ENCODE measurements at places on chromosomes 7 and 10. TPM values are rescaled to one million over a fixed set of nuclear protein-coding genes. Genes with fewer than 3 reads are reported as not detected.

- no peak for DNase-seq
These were observed 87.6 kb upstream of the ATP6V0A4 start for GRCh38 chr7:138885383-138886147.

- DNase-seq: no peak
These were observed 25.2 kb downstream of the ASZ1 start for GRCh38 chr7:117402109-117402508.

DNA sequence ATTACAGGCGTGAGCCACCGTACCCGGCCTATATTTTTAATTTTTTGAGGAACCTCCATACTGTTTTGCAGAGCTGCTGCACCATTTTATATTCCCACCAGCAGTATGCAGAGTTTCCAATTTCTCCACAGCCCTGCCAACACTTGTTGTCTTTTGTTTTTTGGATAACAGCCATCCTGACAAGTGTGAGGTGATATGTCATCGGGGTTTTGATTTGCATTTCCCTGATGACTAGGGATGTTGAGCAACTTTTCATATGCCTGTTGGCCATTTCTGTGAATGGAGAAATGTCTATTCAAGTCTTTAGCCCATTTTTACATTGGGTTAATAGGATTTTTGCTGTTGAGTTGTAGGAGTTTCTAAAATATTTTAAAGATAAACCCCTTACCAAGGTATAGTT, 22.2 kb downstream of the ENTPD7 start:
- peak; percentile 17 for DNase-seq

DNA sequence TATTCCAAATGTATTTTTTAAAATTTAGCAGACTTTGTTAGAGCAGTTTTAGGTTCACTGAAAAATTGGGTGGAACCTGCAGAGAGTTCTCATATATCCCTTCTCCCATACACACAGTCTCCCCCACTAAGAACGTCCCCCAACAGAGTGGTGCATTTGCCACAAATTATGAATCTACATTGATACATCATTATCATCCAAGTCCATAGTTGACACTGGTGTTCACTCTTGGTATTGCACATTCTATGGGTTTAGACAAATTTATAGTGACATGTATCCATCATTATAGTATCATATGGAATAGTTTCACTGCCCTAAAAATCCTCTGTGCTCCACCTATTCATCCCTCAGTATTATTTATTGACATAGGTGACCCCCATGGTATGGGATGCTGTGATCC, 97.3 kb upstream of the AFAP1L2 start:
- no peak for DNase-seq

Gene ZWINT
- 53.2 TPM for total RNA-seq

Gene LMOD2
- total RNA-seq: not detected

DNA sequence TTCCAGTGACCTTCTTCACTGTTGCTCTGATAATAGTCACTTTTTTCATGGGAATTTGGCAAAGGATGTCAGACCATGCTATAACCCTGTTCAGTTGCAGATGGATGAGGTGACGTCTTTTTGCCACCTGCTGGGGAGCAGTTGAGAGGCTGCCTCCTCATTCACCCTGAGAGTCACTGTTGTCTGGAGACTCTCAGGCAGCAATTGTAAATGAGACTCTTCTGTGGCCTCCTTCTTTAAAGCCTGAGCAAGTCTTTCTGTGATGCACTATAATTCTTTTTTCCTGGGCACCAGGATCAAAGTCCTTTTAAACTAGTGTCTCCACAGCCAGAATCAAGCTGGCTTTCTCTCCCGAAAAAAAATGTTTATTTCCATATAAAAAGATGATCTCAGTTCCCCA, 345.1 kb downstream of the ARL4A start:
- DNase-seq: no peak

- DNase-seq: no peak
These were observed 50.2 kb downstream of the ELFN1 start for GRCh38 chr7:1720326-1720725.

DNA sequence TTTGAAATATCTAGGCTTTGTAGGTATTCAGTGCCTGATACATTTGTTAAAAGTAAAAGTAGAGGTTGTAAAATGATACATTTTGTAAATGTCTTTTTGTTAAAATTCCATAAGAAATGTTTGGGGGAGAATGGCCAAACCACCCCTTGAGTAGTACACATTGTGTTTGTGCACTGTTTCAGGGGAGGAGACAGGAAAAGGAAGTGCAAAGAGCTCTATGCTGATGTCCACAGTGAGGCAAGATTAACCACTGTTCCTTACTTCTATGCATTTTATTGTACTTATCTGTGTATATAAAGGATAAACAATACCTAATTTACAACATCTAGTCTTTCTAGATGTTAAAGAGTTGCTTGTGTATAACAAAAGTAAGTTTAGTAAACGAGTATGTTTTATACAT, 7.4 kb upstream of the CYCS start:
- no peak for DNase-seq

GRCh38 chr10:4088354-4089066, 303.5 kb upstream of the KLF6 start:
- DNase-seq: no peak

DNA sequence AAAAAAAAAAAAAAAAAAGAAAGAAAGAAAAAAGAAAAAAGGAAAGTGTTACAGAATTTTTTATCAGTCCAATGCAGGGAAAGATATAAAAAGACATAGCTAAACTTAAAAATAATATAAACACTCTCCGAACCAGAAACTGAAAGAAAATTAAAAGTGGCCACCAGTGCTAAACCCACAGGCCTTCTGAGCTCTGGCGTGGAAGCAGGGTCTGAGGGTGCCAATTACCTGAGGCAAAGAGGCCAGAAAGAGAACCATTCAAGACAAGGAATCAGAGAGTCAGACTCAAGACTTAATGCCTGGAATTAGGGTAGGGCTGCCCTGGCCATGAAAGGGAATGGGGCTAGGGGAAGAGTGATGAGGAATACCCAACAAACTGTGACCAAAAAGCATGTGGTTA, 36.9 kb upstream of the STARD3NL start:
- DNase-seq: no peak

Gene NXPH1
- 1.1 TPM for total RNA-seq

DNA sequence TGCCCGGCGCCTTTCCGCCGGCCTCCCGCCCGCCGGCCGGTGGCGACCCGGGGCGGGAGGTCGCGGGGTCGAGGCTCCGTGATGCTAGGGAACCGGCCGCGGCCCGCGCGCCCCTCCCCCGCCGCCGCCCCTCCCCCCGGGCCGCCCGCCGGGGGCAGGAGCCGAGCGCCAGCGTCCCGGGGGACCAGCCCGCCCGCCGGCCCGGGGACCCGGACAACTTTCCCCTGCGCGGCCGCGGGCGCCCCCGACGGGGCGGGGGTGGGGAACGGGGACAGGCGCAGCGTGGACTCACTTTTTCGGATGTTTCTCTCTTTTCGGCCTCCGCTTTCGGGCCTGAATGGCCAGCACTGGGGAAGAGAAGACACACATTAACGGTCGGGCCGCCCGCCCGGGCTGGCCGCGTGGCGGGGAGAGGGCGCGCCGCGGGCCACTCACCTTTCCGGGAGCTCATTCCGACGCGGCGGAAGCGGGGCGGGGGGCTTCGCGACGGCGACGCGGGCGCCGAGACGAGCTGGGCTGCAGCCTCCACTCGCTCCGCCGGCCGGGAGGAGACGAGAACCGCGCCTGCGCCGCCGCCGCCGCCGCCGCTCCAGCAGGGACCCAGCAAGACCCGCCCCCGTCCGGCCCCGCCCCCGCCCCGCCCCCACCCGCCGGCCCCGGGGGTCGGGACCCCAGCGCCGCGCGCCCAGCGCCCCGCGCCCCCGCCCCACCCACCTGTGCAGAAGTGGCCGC, at the start of gene SRPK2:
Gene SRPK2, minus strand, starts transcription at position 566 of the 732 bp plus-strand sequence.
- DNase-seq: peak; percentile 60

DNA sequence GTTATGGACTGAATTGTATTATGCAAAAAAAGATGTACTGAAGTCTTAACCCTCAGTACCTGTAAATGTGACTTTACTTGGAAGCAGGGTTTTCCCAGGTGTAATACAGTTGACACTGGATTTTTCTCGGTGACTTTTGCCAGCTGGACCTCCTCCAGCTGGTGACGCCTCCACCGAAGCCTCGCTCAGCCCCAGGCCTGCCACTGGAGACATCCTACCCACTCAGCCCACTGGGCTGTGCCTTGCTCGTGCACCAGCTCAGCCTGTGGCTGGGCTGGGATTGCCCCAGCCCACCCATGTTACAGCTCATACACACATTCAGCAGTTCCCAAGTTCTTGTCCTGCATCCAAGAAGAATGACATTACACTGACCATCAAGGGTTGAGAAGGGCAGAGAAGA, 42.4 kb upstream of the GPR22 start:
- DNase-seq: no peak

All from NCI-H460 (cell line).